ENCODE measurements at places on chromosomes 4 and X.
A peak's percentile ranks its signal among the peaks of the same experiment; 100 is the strongest.

GRCh38 chr4:159368320-159368719 is 265.4 kb downstream of the RAPGEF2 start:
- no peak for DNase-seq

GRCh38 chr4:77581724-77582123 is 23.9 kb upstream of the CXCL13 start:
- no peak for DNase-seq

GRCh38 chrX:131746491-131746968 is 202.7 kb downstream of the OR13H1 start:
- no peak for DNase-seq

DNA sequence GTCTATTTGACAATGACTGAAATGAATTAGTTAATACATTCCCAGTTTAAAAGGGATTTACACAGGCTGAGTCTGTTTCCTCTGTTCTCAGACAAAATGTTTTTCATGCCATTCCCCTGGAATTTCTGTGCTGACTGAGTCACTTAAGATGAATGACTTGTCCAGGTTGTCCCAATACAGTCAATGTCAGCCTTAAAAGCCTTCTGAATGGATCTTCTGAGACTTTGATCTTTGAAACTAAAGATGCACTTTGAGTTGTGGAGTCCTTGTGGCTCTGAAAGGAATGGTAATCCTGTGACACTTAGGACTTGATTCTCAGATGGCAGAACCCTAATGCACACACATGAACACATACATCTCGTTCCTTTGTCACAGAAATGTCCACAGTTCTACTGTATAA is 622.2 kb upstream of the GRID2 start:
- no peak for DNase-seq

GRCh38 chr4:109155682-109156283 is 146.7 kb downstream of the COL25A1 start:
- no peak for DNase-seq

GRCh38 chr4:52290466-52290865 is 239.4 kb downstream of the SPATA18 start:
- DNase-seq = no peak

DNA sequence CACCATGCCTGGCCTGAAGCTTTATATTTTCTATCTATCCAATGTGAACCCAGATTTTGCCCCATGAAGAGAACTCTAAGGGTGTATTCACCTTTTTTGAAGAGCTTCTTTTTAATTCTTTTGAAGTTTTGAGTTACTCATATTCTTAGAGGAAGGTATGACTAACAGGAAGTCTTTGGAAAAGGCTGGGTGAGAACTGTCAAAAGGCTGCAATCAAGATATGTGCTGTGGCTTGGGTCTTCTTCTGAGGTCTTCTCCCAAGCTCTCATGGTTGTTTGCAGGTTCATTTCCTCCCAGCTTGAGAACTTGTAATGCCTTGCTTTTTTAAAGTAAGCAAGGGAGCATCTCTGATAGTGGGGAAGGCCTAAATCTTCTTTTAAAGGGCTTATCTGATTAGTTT is 3.1 kb upstream of the C4orf17 start:
- no peak for DNase-seq

DNA sequence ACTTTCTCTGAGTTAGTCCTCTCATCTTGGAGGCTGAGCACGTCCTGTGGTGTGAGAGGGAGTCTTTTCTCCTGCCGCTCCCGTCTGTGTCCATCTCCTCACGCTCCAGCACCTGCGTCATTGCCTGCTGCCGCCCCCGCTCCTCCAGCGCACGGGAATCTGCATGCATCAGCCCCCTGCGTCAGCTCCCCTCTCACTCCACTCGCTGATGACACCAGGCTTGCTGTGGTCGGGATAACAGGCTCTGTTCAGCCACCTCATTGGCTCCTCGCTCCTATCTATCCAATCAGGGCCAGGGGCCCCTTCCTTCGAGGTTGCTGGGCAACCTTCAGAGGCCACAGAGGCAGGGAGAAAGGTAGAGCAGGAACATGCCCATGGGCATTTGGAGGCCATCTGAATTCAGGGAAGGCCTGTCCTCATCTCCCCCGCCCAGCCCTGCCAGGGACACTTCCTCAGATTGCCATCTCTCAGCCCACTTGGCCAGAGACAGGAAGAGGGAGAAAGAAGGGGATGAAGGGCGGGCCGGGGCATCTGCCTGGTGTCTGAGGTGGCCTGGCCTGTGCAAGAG is 9.3 kb downstream of the ZNF185 start:
- no peak for DNase-seq

DNA sequence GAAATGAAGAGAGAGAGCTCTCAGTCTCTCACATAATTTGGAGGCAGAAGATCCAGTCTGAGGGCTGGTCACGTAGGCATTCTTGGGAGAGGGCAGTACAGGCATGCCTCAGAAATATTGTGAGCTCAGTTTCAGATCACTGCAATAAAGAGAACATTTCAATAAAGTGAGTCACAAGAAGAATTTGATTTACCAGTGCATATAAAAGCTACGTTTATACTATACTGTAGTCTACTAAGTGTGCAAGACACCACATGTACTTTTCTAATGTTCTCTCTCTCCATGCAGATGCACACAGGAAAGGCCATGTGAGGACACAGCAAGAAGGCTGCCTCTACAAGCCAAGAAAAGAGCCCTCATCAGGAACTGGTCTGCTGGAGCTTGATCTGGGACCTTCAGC is 583.5 kb upstream of the FAT1 start:
- no peak for DNase-seq

DNA sequence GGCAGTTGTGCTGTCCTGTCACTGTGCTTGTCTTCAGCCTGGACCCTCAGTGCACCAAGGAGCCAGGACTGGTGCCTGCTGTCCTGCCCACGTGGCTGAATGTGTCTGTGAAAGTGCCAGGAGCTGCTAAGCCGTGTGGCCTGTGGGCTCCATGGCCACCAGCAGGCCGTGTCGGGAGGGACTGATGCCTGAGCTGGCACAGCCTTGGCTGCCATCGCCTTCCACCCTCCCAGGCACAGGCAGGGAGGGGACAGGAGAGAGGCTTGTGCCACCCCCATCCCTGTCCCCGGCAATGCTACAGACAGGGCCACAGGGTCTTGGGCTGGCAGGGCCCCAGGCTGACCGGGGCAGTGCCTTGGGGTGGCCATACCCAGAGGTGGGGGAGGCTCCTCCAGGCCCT is 24.8 kb downstream of the DOK7 start:
- DNase-seq = no peak

DNA sequence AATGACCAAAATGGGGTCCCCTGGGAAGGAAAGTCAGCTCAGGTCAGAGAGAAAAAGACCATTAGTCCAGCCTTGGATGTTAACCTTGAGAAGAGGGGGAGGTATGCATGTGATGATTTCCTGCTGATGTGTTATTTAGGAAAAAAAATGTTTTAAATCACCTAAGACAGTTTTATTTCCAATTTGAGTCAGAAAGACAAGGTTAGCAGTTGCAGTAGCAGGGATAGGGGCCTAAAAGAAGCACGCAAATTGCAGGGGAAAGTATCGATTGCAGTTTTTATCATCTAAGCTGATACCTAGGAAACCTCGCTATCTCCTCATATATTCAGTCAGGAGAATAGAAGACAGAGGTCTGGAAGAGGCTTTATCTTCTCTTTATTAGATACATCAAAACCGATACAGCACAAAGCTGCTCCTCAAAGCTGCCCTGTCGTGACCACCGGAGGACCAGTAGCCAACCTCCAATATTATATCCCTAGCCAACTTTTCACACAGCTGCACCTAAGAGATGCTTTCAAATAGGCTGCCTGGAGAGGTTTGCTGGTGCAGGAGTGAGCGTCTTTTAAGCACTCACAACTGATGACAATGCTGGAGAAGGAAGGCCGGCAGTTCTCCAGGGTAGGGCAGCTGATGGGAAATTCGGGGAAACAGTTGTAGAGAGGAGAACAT is 289.4 kb downstream of the INPP4B start:
- DNase-seq = no peak

DNA sequence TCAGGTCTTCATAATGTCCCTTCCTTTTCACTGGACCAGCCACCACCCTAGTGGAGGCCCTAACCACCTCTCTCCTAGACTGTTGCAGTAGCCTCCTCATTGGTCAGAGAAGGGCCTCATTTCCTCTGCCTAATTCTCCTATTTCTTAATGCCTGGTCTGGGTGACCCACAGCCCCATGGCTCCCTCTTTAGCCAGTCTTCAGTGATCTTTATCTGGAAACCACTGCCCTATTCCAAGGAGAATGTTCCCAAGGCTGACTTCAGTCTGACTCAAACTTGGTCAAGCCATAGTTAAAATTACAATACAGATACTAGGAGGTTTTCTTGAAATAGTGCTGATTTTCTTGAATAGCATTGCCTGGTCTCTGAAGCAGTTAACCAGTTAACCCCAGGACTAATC is 53.6 kb upstream of the PRPS1 start:
- DNase-seq = no peak

- no peak for DNase-seq
Observed at GRCh38 chr4:8191136-8191747, 7.8 kb upstream of the SH3TC1 start.

GRCh38 chr4:98519268-98519977 is 139.0 kb downstream of the TSPAN5 start:
- no peak for DNase-seq

DNA sequence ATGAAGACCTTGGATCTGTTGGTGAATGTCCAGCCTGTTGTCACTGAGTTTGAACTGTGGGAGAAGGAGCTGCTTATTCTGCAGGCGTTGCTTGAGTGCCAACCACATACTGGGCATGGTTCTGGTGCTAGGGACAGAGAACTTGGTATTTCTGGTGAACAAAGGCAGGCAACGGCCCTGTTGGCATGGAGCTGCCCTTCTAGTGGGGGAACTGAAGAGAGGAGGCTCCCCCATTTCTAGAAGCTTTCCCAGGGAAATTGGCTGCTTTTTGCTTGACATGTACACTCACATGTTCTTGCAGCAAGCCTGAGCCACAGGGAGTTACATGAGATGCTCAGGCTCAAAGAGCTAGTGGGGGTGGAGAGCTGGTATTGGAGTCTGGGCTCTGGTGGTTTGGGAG is 8.9 kb upstream of the CD38 start:
- DNase-seq = no peak

- DNase-seq = no peak
Observed at GRCh38 chr4:104488151-104488550, 6.5 kb downstream of the CXXC4 start.

GRCh38 chrX:122667667-122668066 is 516.4 kb upstream of the GRIA3 start:
- no peak for DNase-seq

DNA sequence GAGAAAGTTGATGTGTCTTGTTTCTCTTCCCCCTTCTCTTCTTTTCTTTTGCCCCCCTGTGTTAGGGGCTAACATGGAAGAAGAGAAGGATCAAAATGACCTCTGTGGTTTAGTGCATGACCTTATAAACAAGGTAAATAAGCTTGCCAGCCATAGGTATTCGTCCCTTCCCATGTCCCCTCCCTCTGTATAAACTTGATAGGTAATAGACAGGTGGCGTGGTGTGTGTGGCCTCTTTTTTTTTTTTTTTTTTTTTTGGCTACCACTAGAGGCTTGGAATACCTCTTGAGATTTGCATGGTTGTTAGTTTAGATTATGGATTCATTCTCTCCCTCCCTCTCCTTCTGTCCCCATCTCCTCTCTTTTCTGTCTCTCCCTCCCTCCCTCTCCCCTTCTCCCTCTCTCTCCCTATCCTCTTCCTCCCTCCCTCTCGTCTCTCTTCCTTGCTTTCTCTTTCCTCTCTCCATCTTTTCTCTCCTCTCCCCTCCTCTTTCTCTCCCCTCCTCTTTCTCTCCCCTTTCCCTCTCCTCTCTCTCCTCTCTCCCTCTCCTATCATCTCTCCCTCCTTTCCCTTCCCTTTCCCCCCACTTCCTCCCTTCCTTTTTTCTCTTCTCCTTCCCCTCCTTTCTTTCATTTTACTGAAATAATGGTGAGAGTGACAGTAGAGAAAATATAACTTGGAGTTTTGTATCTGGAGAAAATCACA is 134.4 kb downstream of the AFF1 start:
- no peak for DNase-seq

GRCh38 chr4:44147571-44148075 is 301.0 kb downstream of the KCTD8 start:
- DNase-seq = no peak

DNA sequence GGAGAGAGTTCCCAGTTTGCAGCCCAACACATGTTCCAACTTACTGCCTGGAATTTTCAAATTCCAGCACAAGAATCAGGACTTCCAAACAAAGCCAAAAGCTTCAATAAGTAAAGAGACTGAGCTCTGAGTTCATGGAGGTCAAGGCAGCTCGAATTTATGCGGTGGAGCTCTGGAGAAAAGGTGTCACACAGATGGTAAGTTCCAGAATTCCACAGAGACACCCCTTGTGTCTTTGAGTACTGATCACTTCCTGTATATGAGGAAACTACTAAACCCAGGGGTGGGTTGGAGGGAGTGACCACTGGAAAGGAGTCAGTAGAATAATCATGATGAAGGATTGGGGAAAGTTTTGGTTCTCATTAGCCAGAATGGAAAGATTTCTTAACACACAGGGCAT is 118.5 kb upstream of the GUCY1A1 start:
- DNase-seq = no peak

GRCh38 chr4:6620296-6620695 is 20.2 kb upstream of the MRFAP1 start:
- no peak for DNase-seq

- no peak for DNase-seq
Observed at GRCh38 chr4:19720190-19720589, 531.5 kb upstream of the SLIT2 start.

GRCh38 chr4:3241898-3242524 is 6.9 kb upstream of the MSANTD1 start:
- no peak for DNase-seq

GRCh38 chrX:18031726-18032375 is 170.8 kb upstream of the RAI2 start:
- no peak for DNase-seq

DNA sequence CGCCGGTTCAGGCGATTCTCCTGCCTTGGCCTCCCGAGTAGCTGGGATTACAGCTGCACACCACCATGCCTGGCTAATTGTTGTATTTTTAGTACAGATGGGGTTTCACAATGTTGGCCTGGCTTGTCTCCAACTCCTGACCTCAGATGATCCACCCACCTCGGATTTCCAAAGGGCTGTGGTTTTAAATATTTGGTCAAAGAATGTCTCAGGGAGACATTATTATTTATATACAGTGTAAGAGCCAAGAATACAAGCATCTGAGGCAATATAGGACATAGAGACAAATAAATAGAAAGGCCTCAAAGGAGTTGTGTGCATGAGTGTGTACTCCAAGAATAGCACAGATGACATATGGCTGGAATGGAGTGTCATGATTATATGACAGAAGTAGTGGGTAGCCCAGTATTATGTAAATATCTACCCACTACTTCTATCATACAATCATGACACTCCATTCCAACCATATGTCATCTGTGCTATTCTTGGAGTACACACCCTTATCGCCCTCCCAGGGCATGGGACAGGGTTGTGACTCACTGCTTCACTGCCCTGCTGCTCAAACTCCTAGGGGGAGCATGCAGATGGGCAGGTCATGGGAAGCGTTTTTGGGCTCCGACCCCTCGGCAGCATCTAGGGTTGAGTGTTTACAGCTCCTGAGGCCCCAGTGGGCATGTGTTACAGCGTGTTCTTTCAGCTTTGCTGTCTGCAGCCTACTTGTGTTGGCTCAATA is 1649.8 kb upstream of the PCDH10 start:
- no peak for DNase-seq

GRCh38 chrX:20333672-20334071 is 67.0 kb upstream of the RPS6KA3 start:
- no peak for DNase-seq

GRCh38 chr4:56051710-56052075 is 102.9 kb downstream of the CEP135 start:
- no peak for DNase-seq

- no peak for DNase-seq
Observed at GRCh38 chrX:104929324-104929723, 291.2 kb downstream of the TEX13A start.

GRCh38 chr4:6201580-6202091 is 1.3 kb upstream of the JAKMIP1 start:
- DNase-seq = peak; percentile 38
